ENCODE measurements at places on chromosomes 1 and 21.

GRCh38 chr1:78516716-78517115, 25.9 kb downstream of the PTGFR start:
- no peak for DNase-seq

DNA sequence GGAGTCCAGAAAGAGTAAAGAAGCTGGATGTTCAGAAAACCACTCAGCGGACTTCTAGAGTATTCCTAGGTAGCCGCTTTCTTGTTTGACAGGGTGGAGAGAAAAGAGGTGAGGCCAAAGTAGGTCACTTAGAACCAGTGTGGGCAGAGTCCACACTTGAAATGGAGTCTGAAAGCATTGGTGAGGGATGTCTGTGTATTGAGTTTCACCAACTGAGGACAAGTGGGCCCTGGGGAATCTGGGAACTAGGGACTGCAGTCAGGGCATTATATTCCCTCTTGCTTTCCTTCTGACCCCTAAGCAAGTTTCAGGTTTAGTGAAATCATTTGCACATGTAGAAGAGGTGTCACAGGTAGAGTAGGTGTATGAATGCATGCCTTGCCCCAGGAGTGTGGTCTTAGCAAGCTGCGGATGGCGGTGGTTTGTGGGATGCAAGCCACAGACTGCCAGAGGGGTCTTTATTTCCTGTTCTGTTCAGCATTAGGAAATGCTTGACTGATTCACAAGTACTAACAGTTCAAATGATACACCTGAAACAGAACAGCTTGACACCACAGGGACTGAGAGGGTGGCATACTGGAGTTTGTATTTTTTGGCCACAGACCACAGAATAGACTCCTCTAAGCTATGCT, 1.1 kb upstream of the GNG12 start:
- no peak for DNase-seq

GRCh38 chr1:241611063-241611462, 29.1 kb downstream of the CHML start:
- DNase-seq, result no peak

DNA sequence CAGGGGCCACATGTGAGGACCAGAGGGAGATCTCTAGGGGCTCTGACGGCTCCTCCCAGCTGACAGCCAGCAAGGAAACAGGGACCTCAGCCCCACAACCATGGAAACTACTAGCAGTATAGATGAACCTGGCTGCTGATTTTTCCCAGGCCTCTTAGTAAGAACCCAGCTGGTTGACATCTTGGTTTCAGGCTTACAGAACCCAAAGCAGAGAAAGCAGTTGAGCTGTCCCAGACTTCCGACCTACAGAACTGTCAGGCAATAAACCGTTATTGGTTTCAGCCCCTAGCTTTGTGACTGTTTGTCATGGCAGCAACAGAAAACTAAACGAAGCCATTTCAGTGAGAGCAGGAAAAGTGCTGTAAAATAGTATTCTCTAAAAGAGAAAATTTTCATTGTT, 36.4 kb downstream of the ETS2 start:
- no peak for DNase-seq

GRCh38 chr1:98924977-98925376, 79.7 kb downstream of the PLPPR5 start:
- DNase-seq, result no peak

- no peak for DNase-seq
These were observed 89.6 kb downstream of the DISP1 start for GRCh38 chr1:222904451-222904850.

DNA sequence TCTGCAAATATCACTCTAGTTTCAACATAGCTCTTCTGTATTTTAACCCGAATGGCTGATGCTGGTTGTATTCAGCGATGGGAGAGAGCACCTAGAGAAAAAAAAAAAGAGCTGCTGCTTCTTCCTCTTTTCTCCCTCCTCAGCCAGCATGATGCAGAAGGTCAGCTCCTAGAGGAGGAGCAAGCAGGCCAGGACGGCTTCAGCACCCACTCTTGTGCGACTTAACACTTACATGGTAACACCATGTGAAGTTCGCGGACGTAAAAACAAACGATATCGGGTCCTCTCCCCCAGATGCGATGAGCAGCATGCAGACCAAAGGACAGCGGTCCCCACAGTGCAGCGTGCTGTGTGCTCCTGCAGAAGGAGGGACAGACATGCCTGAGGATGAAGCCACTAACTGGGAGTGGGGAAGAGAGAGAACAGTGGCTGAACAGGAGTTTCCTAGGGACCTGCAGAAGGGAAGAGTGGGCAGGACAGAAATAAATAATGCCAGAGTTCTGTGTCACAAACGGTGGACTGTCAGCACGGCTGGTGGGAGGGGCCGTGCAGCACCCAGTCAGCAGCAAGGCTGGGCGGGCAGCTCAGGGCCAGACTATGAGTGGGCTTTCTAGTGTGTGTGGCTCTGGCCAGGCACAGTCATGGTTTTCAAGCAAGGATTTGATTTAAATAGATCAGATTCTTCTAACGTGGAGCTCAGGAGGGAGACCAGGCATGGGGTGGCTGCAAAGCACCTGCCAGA, 11.4 kb upstream of the B3GALT5 start:
- DNase-seq, result no peak

GRCh38 chr1:162596514-162597170, 35.1 kb downstream of the UAP1 start:
- no peak for DNase-seq

DNA sequence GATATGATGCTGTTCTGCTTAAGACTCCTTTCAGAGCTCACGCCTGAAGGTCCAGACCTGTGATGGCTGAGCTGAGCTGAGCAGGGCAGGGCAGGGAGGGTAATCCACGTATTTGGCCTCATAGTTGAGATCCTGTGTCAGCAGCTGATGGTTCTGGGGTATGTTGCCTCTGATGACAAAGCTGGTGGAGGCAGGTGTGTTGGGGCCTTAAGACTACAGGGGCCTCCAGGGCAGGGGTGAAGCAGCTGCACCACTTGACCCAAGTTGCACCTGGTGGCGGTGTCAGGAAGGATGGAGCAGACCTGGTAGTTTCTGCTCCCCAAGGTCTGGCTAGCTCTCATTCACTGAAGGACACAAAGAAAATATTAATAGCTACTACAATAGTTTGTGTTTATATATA, 57.0 kb downstream of the FCRL5 start:
- no peak for DNase-seq

- DNase-seq, result no peak
These were observed 270.7 kb downstream of the PAPPA2 start for GRCh38 chr1:176733661-176734060.

GRCh38 chr1:204662530-204662929, 23.0 kb downstream of the LRRN2 start:
- DNase-seq, result no peak

- DNase-seq, result no peak
These were observed 170.9 kb downstream of the COL11A1 start for GRCh38 chr1:102937401-102937800.

DNA sequence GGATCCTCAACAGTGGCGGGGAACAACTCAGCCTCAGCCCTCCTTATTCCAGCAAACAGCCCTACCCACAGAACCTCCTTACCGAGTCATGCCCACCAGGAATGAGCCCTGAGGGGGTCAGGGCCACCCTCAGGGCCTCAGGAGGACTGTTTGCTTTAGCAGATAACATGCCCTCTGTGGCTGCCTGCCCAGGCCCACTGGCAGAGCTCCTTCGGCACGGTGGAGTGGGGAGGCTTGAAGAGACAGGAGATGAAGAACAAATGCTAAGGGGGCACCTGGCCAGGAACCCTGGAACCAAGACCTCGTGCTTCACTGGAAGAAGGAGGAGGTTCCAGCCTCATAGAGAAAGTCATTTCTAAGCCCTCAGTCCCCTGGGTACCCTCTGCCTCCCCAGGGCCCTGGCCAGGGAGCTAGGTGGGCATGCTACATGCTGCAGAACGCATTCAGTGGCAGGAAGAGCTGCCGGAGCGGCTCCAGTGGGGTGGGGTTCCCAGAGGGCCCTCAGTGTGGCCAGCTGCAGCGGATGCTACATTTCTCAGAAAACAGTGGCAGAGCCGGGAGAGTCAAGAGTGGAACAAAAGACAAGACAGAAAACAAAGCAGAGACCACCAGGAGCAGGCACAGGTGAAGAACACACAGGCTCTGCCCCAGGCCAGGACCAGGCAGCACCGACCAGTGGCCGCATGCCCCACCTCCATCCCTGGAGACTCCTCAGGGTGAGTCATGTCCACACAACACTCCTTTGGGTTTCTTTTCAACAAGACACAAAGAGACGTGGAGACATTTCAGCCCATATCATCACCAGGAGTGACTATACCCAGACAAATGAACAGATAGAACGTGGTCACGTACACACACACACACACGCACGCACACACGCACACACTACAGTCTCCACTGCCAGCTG, 39.8 kb downstream of the RIMS3 start:
- DNase-seq, result no peak

- DNase-seq, result peak; percentile 3
These were observed 44.4 kb upstream of the RABGAP1L start for GRCh38 chr1:174114788-174115448.

DNA sequence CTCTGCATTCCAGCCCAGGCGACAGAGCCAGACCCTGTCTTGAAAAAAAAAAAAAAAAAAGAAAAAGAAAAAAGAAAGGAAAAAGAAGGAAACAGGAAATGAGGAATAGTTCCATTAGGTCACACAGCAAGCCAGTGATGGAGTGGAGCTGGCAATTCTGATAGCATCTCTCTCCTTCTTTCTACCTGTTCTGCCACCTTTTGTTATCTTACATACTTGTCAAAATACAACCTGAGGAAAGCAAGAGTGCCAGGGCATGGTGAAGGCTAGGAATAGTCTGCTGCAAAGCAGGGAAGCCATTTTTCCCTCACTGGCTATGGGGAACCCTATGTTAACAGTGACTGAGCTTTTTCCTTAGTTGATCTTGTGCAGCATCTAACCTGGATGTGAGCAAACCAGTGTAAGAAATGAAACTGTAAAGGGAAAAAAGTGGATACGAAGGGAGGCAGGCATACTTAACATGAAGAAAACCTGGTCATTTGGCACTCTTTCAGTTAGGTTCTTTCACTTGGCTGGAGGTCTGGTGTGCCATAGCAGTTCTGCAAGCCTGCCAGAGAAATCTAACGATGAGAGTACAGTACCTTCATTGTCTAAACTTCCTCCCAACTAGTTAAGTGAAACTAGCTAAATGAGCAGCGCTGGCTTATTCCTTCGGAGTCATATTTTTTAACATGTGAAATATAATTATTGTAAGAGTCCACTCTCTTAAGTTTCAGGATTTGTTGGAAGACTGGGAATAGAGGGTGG, 17.9 kb upstream of the THEM5 start:
- DNase-seq, result no peak

- DNase-seq, result no peak
These were observed 2.5 kb downstream of the RGS4 start for GRCh38 chr1:163071405-163072255.

DNA sequence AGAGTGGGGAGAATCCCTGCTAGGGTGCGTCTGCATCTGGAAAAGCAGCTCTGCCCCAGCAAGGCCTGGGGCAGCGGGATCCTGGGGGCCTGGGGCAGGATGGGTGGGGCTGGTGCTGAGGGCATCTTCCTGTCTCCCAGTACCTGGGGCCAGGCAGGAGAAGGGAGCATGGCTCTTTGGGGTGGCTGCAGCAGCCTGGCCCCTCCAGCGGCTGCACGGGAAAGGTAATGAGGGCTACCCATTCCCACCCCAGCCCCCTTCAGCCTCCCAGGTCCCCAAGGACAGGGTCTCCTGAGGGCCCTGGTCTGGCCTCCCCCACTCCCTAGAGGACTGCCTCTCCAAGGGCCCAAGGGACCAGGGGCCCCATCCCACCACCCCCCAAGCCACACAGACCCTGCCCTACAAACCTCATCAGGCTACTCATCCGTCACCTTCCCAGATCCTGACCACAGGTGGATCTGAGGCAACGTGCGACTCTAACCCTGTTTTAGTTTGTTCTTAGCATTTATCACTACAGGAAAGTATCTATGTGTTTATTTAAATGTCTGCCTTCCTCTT, 910 bp upstream of the ANKRD65 start:
- no peak for DNase-seq

- DNase-seq, result no peak
These were observed 39.2 kb downstream of the ADARB1 start for GRCh38 chr21:45113543-45113942.

DNA sequence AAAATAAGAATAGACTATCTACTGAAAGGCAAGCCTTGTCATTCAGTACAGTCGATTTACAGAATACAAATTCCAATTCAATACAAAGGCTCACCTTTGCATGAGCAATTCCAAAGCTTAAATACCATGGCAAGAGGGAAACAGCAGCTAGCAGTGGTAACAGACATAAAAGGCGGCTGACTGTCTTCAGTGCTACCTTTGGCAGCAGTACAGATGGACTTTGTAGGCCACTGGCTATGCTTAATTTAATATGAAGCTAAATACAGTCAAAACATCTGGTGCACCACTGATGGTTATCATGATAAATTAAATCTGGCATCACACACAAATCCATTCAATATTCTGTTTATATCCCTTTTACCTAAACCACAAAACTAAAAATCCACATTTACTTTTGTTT, 62.4 kb downstream of the RERE start:
- no peak for DNase-seq

DNA sequence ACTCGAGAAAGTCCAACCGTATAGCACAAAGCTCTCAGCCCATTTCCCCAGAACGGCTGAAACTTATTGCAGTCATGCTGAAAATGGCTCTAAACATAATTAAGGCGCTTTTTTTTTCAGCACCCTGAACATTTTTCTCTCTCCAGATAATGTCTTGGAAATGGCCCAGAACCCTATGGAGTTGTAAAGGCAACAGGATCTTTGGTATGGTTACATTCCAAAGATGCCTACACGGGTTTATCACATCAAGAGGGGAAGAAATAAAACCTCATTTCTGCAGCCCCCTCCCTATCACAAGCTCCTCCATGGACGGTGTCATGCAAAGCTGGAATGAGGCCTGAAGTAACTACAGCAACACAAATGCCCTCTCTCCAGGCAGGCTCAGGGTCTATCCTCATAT, 126.4 kb upstream of the GALNT2 start:
- no peak for DNase-seq

DNA sequence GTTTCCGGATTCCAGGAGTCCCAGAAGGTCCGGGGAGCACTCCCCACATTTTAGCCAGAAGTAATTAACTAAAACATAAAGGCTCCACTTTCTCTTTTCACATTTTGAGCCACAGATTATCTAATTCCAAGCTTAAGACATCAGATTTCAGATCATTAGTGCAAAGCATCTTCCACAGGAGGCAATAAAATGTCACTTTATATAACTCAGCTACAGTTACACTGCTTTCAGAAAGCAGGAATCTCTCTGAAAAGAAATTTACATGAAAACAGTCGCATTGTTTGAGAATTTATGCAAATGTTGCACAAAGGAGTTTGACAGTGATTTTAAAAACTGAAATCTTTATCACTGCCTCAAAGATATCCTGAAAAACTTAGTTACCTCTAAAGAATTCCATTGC, 99.7 kb downstream of the LMO4 start:
- DNase-seq, result no peak

- peak; percentile 31 for DNase-seq
These were observed 668 bp downstream of the CBR3 start for GRCh38 chr21:36135391-36136102.

DNA sequence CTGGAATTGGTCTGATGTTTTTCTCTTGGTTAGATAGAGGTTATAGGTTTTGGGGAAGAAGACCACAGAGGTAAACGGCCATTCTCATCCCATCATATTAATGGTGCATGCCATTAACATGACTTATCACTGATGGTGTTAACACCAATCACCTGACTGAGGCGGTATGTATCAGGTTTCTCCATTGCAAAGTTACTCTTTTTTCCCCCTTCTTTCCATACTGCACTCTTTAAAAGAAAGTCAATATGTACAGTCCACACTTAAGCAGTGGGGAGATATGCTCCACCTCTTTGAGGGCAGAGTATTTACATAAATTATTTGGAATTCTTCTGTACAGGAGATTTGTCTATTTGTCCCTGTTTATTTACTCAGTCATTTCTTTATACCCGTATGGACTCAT, 35.7 kb upstream of the OSBPL9 start:
- no peak for DNase-seq

All from CD8-positive, alpha-beta memory T cell (primary cell).